ENCODE measurements at places on chromosomes 5 and 9.

DNA sequence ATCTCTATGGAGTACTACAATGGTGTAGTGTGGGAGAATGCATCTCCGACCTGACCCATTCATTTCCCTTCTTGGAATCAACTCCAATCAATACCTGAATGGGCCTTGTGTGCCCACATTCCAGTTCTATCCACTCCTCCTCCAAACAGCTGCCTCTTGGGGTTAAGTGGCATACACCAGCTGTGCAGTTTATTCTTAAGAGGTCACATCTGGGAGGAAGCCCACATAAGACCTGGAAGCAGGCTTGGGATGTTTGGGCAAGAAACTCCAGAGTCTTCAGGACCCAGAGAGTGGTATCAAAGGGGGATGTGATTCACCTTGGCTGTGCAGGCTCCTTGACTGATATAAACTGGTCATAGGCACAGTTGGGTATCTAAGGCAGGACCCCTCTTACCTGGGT, 46.0 kb downstream of the ACTBL2 start:
- DNase-seq, result no peak

DNA sequence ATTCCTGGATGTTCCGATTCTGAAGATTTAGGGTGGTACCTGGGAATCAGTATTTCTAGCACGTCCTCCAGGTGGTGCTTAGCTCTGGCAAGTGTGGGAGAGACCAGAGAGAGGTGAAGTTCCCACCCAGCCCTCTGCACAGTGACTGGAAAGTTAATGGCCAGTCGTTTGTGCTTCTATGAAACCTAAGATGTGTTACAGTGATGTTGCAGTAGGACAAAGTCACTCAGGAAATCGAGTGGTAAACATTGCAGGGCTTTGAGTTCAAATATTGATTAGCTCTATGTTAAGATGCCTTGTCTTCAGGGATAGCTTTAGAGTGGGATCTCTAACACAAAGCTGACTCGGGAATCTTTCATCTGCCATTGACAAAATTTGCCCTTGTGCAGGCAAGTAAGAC, 55.6 kb downstream of the PIK3R1 start:
- DNase-seq, result no peak

DNA sequence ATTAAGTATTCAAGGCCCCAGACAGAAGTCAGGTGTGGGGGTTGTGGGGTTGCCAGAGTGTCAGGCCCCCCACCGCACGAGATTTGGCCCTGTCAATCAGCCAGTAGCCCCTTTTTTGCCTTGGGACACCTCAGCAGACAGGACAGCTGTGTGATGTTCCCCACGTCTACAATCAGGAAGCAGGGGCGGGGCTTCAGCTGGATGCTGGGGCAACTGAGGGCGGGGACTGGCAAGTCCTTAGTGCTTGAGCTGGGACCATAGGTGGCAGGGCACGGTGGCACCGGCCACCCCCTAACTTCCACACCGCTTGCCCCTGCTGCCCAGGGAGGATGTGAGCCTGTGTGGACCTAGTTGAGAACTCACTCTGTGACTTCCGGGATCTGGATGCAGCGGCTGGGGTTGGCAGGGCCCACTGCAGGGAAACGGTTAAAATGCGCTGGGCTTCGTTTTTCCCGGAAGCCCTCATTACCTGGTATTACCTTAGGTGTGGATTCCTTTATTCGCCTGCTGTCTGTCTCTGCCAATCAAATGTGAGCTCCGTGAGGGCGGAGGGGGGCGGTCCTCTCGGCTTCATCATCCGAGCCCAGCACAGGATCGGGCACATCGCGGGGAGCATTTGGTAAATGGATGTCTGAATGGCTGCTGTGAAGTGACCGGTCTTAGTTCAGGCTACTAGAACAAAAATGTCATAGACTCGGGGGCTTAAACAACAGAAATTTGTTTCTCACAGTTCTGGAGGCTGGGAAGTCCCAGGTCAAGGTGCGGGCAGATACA, 7.5 kb upstream of the GTF3C5 start:
- DNase-seq, result no peak

- DNase-seq, result no peak
Observed at GRCh38 chr5:160269017-160269416, 39.7 kb downstream of the FABP6 start.

GRCh38 chr5:149719666-149720065, 10.4 kb upstream of the PPARGC1B start:
- DNase-seq, result no peak

- DNase-seq, result no peak
Observed at GRCh38 chr9:116115761-116116353, 37.7 kb upstream of the PAPPA start.

DNA sequence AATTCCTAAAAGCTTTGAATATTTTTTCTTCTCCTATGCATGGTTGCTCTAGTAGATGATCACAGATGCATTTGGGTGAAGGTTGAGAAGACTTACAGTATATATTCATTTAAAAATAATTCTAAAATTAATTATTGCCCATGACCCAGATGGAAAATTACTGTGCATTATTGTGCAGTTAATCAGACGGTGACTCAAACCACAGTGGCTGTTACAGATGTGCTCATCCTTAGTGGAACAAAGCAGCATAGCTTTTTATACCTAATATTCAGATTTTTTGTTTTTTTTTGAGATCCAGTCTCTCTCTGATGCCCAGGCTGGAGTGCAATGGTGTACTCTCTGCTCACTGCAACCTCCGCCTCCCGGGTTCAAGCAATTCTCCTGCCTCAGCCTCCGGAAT, 10.7 kb downstream of the OR2V1 start:
- no peak for DNase-seq

DNA sequence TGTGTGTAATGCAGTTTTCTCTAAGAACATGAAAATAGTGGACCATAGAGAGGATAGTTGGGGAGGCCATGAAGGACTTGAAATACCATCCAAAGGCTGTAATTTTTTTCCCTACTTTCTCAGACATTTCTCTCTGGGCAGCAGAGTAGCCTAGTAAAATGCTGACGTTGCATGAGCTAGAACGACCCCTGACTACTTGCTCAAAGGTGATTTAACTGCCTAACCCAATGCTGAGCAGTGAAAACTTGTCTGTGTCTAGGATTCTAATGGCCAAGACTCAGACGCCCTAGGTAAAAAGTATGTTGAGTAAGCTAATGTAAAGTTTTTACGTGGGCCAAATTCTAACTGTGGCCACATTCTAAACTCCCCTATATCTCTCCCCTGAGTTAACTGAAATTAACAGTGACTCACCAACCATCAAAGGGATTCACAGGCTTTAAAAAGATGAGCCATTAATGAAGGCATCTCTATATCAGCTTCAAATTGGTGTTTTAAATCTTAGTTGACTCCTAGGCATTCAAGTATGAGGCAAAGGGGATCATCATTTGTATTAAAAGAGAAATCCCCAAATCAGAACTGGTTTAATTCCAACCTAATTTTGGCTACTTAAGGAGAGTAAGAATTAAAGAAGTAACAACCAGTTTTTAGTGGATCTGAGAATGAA, 121.0 kb upstream of the GAS1 start:
- no peak for DNase-seq

- no peak for DNase-seq
Observed at GRCh38 chr5:43649256-43649655, 46.3 kb downstream of the NNT start.

DNA sequence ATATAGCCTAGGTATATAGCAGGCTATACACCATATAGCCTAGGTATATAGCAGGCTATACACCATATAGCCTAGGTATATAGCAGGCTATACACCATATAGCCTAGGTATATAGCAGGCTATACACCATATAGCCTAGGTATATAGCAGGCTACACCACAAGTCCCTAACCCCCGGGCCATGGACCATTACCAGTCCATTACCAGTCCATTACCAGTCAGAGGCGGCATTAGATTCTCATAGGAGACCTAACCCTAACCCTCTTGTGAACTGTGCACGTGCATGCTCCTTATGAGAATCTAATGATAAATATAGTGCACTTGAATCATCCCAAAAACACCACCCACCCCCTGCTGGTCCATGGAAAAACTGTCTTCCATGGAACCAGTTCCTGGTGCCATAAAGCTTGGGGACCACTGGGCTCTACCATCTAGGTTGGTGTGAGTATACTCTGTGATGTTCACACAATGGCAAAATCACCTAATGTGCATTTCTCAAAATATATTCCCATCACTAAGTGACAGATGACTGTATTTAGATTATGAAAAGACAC, 4.7 kb downstream of the PLIN2 start:
- DNase-seq, result no peak

GRCh38 chr5:160978944-160979343, 126.9 kb upstream of the ATP10B start:
- DNase-seq, result no peak

- DNase-seq, result no peak
Observed at GRCh38 chr5:105506692-105507277, 1944.2 kb upstream of the NUDT12 start.

- DNase-seq, result no peak
Observed at GRCh38 chr5:141630570-141631140, 6.0 kb downstream of the HDAC3 start.

DNA sequence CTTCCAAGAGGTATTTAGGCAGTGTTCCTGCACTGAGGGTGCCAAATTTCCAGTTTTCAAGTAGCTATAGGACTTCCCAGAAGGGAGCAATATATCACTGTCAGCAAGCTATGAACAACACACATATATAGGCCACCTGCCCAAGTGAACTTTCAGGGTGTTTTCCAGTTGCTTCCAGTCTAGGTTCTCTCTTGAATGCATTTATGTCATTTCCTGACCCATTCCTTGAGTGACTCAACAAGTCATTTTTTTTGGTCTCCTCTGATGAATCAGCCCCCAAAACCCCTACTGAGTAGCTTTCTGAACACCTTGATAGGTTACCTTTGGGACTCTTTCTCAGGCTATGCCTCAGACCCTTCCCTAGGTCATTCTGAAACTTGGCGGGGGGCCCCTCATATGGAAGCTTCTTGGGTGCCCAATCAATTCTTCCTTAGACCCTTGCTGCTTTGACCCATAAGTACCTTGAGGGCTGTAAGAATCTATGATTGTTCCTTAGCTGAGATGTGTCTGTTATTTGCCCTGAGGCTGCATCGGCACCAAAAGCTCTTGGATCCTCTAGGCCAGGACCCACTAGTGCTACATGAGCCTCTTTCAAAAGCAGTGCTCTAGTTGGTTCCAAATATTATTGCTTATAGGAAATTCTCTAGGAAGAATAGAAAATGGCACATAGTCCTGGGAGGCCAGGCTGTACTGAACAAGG, 12.4 kb downstream of the DNAJB5 start:
- DNase-seq, result no peak

- no peak for DNase-seq
Observed at GRCh38 chr9:38372762-38373619, 19.5 kb upstream of the ALDH1B1 start.

- no peak for DNase-seq
Observed at GRCh38 chr5:39624268-39624886, 199.6 kb upstream of the DAB2 start.

DNA sequence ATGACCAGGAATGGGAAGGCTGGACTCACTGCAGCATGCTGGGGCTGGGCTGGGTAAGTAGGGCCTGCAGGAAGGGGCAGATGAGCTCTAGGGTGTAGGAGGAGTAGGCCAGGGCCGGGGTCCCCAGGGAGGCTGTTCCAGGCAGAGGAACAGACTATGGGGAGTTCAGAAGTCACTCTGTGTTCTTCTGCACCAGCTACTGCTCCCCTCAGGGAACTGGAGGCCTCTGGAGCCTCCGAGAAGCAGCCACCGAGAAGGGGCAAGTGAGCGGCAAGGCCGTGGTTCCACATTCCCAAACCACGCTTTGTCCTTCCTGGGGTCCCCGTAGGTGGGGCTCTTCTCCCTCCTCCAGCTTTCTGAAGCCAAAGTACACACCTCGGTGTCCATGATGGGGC, 8.4 kb upstream of the SLC2A6 start:
- no peak for DNase-seq

DNA sequence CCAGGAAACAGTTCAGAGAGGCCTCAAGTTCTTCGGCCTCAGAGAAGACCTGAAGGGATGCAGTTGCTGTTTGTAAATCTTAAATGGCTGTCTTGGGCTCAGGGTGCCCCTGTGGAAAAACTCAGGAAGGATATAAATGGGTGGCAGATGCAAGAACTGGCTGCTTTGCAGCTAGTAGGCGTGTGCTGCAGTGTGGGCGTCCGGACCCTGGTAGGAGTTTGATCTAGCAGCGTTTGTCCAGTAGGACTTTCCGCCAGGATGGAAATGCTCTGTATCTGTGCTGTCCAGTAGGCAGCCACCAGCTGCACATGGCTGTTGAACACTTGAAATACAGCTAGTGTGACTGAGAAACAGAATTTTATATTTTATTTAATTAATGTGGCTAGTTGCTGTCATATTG, 7.7 kb downstream of the CDX1 start:
- no peak for DNase-seq

- no peak for DNase-seq
Observed at GRCh38 chr9:110179734-110180133, 28.2 kb downstream of the C9orf152 start.

- peak; percentile 40 for DNase-seq
Observed at GRCh38 chr9:94586814-94587213, 6.8 kb downstream of the FBP2 start.

- DNase-seq, result no peak
Observed at GRCh38 chr9:109120204-109120789, 550 bp upstream of the TMEM245 start.

GRCh38 chr9:104774831-104775573, 11.1 kb downstream of the NIPSNAP3B start:
- no peak for DNase-seq

DNA sequence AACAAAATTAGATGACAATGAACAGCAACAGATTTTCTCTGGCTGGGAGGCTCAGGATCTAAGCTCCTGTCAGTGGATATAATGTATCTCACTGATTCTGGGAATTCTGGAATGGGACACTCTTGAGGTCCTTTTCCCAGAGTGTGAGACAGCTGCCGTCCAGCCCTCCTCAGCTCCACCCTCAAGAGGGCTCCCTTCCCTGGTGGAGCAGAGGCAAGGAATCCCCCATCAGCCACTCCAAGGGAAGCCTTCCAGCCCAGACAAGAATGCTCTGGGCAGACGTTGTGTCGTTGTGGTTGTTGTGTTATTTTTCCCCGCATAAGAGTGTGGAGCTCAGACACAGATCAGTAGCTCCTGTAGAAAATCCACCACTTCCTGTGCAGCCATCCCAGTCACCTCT, 47.7 kb upstream of the ATP10B start:
- no peak for DNase-seq
